Retina (tissue), 1 donor: ENCODE measurements at places on chromosomes 6 and 20.

DNA sequence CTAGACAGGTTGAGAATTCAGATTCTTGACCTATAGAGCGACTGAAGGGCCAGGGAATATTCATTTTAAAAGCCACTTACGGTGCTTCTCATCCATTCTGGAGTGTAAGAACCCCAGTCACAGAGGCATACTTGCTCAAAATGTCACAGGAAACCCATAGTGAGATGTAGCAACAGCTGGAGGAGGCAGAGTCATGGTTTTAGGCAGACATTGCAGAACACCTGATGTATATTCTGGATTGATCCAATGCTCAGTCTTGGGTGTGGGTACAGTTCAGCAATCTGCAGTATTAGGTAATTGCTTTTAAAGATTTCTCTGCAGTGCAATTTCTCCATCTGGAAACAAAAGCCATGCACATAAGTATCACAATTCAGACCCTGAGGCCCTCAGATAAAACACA lies 137.4 kb upstream of the SLC22A23 start:
- no peak for DNase-seq

- no peak for DNase-seq
Measured at GRCh38 chr20:63009988-63010769, 3.4 kb upstream of the BHLHE23 start.

GRCh38 chr6:139891471-139891870 lies 517.0 kb upstream of the CITED2 start:
- DNase-seq, result no peak

DNA sequence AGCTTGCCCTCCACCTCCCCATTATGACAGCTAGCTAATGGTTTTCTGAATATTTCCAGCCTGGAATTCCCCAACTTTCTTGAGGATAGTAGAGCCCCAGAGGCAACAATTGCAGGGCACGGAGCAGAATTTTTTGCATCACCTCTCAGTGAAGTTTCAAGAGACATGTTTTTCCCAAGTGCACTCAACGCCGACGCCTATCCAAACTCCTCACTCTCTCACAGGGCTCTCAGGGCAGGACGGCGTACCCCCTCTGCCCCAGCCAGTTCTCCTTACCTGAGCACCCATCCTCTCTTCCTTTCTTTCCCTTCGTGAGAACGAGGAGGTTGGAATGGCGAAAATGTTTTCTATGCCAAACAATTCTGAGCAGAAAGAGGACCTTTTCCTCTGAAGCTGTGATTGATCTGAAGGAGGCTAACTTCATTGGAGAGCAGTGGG lies 83.1 kb upstream of the FOXQ1 start:
- no peak for DNase-seq

GRCh38 chr6:158910484-158911440 lies 89.2 kb downstream of the RSPH3 start:
- no peak for DNase-seq

DNA sequence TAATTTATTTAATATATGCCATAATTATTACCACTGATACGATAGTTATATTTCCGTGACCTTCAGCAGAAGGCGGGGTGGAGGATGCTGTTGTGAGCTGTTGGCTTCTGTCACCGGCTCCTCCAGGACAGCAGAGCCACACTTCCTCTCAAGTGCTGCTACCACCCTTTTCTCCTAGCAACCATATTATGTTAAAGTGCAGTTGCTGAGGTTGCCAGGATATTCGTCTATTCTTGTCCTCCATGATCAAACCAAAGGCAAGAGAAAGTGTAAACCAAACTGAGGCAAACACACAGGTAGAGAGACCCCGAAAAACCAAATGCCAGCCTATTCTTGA lies 27.8 kb downstream of the RGS17 start:
- DNase-seq, result no peak

DNA sequence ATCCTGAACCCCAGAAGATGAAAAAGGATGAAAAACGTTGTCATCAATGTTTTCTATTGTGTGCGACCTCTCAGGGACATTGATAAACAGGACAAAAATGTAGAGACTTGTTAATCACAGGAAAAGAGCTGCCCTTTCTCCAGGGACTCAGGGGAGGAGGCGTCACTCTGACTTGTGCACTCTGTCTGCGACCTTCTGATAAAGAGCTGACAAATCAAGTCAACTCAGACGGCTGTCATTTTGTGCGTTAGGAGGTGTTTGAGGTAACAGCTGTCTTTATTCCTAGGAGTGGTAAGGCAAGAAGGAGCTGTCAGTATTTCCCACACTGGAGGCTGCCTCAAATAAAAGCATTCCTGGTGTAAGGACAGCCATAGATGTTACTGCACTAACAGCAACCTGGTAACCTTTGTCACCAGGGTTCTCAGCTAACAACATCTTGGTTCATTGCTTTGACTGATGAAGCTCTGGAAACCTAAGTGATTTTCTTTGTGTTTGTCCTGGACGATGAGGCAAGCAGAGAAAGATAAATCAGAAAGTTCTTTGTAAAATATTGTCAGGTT lies 38.6 kb upstream of the NXT1 start:
- no peak for DNase-seq

- DNase-seq, result no peak
Measured at GRCh38 chr6:169851641-169852503, 100.5 kb downstream of the ERMARD start.

GRCh38 chr6:52241819-52242218 lies 2.5 kb downstream of the IL17F start:
- no peak for DNase-seq

DNA sequence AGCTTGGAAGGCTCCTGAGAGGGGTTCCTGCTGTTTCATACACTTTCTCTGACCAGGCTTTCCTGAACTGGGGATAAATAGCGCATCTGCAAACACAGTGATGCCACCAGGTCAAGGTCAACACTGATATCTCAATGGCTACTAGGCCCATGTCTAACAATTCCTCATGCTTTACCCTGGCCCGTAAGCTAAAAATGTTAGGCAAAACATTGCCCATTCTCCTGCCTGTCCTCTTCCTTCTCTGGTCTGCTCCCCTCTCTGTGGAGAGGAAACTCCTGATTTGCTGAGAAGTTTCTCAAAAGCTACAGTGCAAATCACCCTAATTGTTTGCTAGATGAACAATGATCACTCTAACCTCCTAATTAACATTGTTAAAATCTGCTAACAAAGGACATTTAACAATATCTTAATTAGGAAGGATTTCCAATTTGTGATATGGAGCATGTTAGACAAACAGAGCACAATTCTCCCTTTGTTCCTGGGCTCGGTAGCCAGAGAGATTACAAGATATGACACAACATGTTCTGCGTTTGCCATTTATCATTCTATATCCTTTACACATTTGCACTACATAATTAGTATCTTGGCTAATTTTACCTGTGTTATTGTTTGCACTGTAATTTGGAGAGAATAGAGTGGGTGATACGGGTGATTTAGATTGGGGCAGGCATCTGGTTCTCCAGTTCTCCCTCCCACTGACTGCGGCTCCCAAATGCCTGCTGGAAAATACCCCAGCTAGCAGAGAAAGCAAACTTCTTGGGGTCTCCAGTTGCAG lies 266.8 kb downstream of the CD83 start:
- peak; percentile 62 for DNase-seq

GRCh38 chr6:27791182-27791943 lies 120.8 kb downstream of the OR2B2 start:
- peak; percentile 76 for DNase-seq

- no peak for DNase-seq
Measured at GRCh38 chr6:75855052-75855451, 106.0 kb downstream of the MYO6 start.

GRCh38 chr6:56483929-56484328 lies 158.8 kb downstream of the DST start:
- no peak for DNase-seq

GRCh38 chr6:165630544-165630953 lies 32.5 kb downstream of the PDE10A start:
- DNase-seq, result no peak

DNA sequence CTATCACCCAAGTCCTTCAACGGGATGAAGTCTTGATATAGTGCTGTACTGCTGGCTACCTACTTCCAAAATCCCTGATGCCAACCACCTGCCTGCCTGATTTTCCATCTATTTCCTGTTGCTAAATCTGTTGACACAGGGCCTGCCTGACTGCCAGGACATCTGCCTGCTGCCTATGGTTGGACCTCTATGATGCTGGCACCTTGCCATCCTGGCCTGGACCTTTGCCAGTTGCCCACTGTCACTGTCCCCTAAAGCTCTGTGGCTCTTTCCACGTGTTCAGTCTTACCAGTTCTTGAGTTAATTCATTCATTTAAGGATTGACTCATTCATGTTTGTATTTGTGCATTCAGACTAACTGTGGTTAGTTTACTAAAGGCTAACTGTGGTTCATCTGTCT lies 9.2 kb upstream of the RGS17 start:
- DNase-seq, result no peak

- no peak for DNase-seq
Measured at GRCh38 chr6:34236131-34236442, 586 bp upstream of the HMGA1 start.
